ENCODE measurements at places on chromosomes 13 and 19. TPM values are rescaled to one million over a fixed set of nuclear protein-coding genes. Genes with fewer than 3 reads are reported as not detected.

LILRB5 gene
- total RNA-seq, result 0.09 TPM

GRCh38 chr19:38264486-38265212, at the start of gene SPINT2:
Gene SPINT2, plus strand, starts transcription at chr19:38264573. Its CDS starts 320 bp downstream, at chr19:38264893.
- peak within 1 kb of the TSS; percentile 96 for H3K4me3 ChIP-seq
- peaks cover 11% of the 10 kb centered on the region for H3K36me3 ChIP-seq
- DNase-seq, result peak; percentile 93
- no peaks in the 10 kb centered on the region for H3K27me3 ChIP-seq
- peak within 1 kb of the TSS; percentile 21 for H3K27ac ChIP-seq

- H3K4me3 ChIP-seq, result peak overlapping the region; percentile 94
- peaks cover 3% of the 10 kb centered on the region for H3K4me1 ChIP-seq
- no peak overlapping the region for H3K27ac ChIP-seq
- DNase-seq, result no peak
- no peaks in the 10 kb centered on the region for H3K27me3 ChIP-seq
- peaks cover 26% of the 10 kb centered on the region for H3K36me3 ChIP-seq
Observed at GRCh38 chr19:9819596-9819909, 674 bp upstream of the FBXL12 start.

TYROBP gene
- total RNA-seq, result not detected

DNA sequence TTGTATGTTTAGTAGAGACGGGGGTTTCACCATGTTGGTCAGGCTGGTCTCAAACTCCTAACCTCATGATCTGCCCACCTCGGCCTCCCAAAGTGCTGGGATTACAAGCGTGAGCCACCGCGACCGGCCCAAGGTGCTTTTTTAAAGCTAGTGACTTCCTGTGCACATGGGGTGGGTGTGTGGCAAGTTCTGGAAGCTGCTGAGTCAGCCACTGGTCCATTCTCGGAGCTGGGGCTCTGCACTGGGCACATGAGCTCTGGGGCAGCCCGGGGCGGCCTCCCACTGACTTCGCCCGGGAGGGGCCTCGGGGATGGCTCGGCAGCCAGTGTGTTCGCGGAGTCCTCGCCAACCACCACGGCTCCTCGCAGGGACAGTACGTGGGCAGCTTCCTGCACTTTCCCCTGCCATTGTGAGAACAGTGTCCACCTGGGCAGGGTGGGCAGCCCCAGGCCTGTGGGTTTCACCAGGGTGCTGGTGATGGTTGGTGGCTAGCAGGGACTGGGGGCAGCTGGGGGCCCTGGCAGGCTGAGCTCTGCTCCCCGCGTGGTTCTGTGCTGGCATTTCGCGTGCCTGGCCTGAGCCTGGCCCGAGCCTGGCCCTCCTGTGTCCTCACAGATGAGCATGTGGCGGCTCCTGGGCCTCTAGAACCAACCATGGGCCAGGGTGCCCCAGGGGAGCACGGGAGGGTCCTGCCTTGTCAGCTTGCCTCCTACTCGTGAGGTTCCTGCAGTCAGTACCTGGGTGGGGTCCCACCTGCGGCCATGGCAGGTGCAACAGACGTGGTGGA, 12.2 kb downstream of the CBARP start:
- H3K4me1 ChIP-seq, result no peaks in the 10 kb centered on the region
- H3K4me3 ChIP-seq, result no peak overlapping the region
- peaks cover 14% of the 10 kb centered on the region for H3K36me3 ChIP-seq
- H3K27me3 ChIP-seq, result no peaks in the 10 kb centered on the region
- no peak overlapping the region for H3K27ac ChIP-seq

GRCh38 chr13:91359631-91360030, 12.1 kb downstream of the MIR17HG start:
- no peak overlapping the region for H3K27ac ChIP-seq
- no peak for DNase-seq
- no peaks in the 10 kb centered on the region for H3K4me1 ChIP-seq
- H3K36me3 ChIP-seq, result peaks cover 27% of the 10 kb centered on the region

TEX101 gene
- not detected for total RNA-seq

DNAJC15 gene
- 13.4 TPM for total RNA-seq

DNA sequence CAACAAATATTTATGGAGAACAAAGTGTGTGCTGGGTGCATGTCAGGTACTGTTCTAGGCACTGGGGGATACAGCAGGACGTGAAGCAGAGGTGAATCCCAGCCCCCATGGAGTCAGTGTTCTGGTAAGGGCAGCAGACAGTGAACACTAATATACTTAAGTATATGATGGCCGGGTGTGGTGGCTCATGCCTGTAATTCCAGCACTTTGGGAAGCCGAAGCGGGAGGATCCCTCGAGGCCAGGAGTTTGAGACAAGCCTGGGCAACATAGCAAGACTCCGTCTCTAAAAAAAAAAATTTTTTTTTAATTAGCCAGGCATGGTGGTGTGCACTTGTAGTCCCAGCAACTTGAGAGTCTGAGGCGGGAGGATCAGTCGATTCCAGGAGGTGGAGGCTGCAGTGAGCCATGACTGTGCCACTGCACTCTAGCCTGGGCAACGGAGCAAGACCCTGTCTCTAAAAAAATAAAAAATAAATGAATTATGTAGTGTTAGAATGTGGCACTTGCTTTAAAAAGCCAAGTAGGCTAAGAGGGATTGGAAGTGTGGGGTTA, 22.6 kb downstream of the CHST8 start:
- H3K27me3 ChIP-seq, result no peaks in the 10 kb centered on the region
- H3K36me3 ChIP-seq, result no peaks in the 10 kb centered on the region
- no peak overlapping the region for H3K27ac ChIP-seq

- H3K27ac ChIP-seq, result no peak overlapping the region
- H3K27me3 ChIP-seq, result no peaks in the 10 kb centered on the region
- H3K36me3 ChIP-seq, result no peaks in the 10 kb centered on the region
- H3K4me1 ChIP-seq, result no peaks in the 10 kb centered on the region
- DNase-seq, result no peak
- H3K4me3 ChIP-seq, result no peak overlapping the region
Observed at GRCh38 chr13:45447050-45447661, 17.6 kb upstream of the COG3 start.

DNA sequence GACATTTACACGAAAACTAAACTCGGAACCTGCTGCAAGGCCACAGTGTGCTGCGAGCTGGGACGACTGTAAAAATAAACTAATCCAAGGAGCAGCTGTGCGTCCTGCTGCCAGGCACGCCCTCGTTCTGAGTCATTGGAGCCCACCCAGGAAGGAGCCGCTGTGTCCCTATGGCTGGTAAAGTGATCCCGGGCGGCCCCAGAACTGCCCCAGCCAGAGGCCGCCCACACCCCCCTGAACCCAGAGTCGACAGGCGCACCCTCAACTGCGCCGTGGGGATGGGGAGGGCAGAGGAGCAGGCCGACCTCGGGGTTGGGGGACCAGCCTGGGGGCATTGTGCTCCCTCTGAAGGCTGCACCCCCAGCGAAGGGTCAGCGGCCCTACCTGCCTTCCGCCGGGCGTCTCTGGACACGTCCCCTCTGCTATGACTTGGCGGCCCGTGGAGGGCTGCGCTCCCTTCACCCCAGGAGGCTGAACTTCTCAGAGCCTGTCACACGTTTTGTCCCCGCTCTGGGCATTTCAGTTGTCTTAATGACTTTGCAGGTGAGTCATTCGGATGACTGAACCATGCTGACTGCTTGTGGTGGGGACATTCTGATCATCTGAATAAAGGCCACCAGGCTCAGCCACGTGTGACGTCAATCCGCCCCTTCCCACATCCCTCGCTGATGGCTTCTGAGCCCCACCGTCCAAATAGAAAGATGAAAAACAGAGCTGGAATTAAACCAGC, 42.7 kb downstream of the ADPRHL1 start:
- no peak for DNase-seq
- peaks cover 2% of the 10 kb centered on the region for H3K36me3 ChIP-seq
- H3K4me3 ChIP-seq, result no peak overlapping the region

OR7C1 gene
- not detected for total RNA-seq

DNA sequence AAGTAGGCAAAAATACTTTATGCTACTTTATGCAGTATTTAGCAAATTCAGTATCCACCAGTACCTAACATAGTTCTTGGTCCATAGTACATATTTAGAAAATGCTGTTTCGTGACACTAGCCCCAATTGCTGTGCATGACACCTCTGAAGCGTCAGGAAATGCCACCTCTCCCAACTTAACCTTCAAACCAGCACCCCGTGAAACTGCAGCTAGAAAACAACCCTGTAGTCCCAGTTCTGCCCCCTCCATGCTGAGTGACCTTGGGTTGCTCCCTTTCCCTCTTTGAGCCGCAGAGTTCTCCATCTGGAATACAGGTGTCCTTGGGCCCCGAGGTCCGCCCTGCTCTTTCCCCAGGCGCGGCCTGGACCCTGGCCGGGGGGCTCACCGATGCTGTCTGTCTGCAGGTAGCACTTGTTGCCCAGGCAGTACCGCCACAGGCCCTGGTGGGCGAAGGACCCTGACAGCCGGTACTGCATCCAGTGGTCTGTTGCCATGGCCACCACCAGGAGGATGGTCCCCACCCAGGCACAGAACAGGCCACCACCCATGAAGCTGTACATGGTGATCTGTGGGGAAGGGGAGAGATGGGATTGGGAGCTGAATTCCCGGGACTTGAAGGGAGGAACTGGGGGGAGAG, 773 bp downstream of the LIM2 start:
- no peak overlapping the region for H3K27ac ChIP-seq
- no peaks in the 10 kb centered on the region for H3K27me3 ChIP-seq
- H3K4me1 ChIP-seq, result no peaks in the 10 kb centered on the region
- no peak for DNase-seq
- H3K36me3 ChIP-seq, result 0 out of 2 replicates have a peak, but pooled peaks cover under 1% of the 10 kb centered on the region

GRCh38 chr19:33278403-33279269, 23.7 kb downstream of the CEBPA start:
- no peak overlapping the region for H3K27ac ChIP-seq
- no peaks in the 10 kb centered on the region for H3K4me1 ChIP-seq
- DNase-seq, result no peak
- H3K4me3 ChIP-seq, result no peak overlapping the region
- no peaks in the 10 kb centered on the region for H3K27me3 ChIP-seq

ZNF547 gene
- 3.5 TPM for total RNA-seq

CPAMD8 gene
- total RNA-seq, result 12.6 TPM

KLF1 gene
- 0.37 TPM for total RNA-seq

DNA sequence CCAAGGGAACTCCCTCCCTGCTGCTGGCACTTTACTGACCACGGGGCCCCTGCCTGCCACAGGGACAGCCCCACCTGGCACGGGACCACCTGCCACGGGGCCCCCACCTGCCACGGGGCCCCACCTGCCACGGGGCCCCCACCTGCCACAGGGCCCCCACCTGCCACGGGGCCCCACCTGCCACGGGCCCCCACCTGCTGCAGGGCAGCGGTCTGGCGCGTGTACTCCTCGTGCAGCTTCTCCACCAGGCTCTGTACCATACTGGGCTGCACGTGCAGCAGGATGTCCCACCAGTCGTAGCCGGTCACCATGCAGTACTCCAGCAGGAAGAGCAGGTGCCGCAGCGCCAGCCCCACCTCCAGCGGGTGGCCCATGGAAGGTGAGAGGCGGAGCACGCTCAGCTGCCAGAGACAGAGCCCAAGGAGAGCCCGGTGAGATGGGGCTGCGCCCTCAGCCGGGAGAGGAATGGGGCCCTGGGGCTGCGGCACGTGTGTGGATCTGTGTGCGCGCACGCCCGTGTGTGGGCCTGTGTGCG, 16.1 kb downstream of the MED16 start:
- no peak overlapping the region for H3K27ac ChIP-seq
- DNase-seq, result no peak
- peaks cover 26% of the 10 kb centered on the region for H3K36me3 ChIP-seq

DNA sequence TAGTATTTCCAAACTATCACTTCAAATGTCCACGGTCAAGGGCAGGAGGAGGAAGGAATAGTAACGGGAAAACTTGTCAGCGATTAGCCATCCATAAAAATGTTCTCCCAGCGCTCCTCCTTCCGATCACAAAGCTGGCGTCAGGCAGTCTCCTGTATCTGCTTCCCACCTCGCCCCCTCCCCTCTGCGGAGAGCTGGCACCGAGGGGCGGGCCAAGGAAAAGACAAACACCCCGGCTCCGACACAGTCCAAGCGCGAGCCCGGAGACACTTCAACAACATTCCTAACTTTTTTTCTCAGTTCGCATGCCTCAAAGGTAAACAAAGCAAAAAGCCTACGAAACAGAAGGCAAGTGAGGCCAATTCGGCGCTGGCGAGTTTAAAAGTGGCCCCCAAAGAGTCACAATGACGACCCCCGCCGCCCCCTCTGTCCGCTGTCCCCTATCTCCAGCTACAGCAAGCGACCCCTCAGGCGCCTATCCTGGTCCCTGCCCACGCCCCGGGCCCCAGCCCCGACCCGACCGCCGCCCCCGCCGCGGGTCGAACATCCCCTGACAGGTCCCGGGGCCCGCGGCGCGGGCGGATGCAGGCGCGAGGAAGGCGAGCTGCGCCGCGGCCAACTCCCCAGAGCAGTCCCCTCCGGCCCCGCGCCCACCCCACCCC, 736 bp downstream of the SMAD9 start:
- no peak overlapping the region for H3K27ac ChIP-seq
- no peaks in the 10 kb centered on the region for H3K27me3 ChIP-seq
- peak overlapping the region; percentile 91 for H3K4me3 ChIP-seq

GRCh38 chr19:38079926-38080380, 144.1 kb downstream of the DPF1 start:
- DNase-seq, result no peak
- peaks cover 11% of the 10 kb centered on the region for H3K36me3 ChIP-seq
- peaks cover 3% of the 10 kb centered on the region for H3K4me1 ChIP-seq
- no peak overlapping the region for H3K27ac ChIP-seq

CRB3 gene
- 32.1 TPM for total RNA-seq

DNA sequence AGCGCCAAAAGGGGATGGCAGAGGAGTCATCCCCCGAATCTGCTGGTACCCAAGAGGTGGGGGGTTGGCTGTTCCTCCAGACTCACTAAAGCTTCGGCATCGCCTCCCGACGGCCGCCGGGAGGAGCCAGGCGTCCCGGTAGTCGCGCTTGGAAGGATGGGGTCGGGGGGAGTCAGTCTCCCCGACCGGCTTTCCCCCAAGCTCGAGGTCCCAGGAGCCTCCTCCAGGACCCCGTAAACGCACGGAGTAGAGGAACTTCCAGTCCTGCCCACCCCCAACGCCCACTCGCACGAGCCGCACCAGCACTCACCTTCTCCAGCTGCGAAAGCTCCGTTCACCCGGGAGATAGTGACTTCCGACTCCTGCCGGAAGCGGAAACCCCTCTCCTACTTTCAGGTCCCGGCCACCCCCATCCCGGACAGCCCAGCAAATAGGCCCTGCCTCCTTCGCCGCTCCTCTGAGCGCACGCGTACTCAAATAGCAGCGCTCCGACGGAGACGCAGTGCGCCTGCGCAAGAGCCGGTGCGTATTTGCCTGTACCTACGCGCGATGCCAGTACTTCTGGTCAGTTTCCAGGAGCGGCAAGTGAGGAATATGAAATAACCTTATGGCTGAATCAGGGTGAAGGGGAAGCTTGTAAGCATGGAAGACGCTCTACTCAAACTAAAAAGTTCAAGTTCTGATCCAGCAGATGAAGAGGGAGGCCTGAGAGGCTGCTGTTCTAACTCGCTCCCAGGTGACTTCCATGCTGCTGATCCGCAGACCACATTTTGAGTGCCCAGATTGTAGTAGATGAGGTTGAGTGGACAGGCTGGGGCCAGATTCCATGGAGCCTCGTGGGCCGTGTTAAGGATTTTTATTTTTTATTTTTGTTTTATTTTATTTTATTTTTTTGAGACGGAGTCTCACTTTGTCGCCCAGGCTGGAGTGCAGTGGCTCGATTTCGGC, at the start of gene ELOF1:
TSS of gene ELOF1 (minus strand) at position 350 of the 948 bp plus-strand sequence. CDS start 4,883 bp downstream, outside the sequence.
- no peaks in the 10 kb centered on the region for H3K27me3 ChIP-seq
- peak within 1 kb of the TSS; percentile 94 for H3K4me3 ChIP-seq
- H3K36me3 ChIP-seq, result peaks cover 14% of the 10 kb centered on the region
- peak; percentile 99 for DNase-seq

GRCh38 chr19:12984143-12984627, 11.1 kb upstream of the NFIX start:
- H3K4me1 ChIP-seq, result no peaks in the 10 kb centered on the region
- peaks cover 4% of the 10 kb centered on the region for H3K27me3 ChIP-seq
- no peak overlapping the region for H3K4me3 ChIP-seq
- no peak overlapping the region for H3K27ac ChIP-seq

CABP5 gene
- total RNA-seq, result not detected

TOMM40 gene
- 180 TPM for total RNA-seq

ZNF208 gene
- not detected for total RNA-seq

Measured in H9 (cell line).